ENCODE measurements at places on chromosomes 13 and 19.
A peak's percentile ranks its signal among the peaks of the same experiment; 100 is the strongest.

GRCh38 chr13:24688950-24689349, 8.7 kb downstream of the ATP12A start:
- DNase-seq: no peak

DNA sequence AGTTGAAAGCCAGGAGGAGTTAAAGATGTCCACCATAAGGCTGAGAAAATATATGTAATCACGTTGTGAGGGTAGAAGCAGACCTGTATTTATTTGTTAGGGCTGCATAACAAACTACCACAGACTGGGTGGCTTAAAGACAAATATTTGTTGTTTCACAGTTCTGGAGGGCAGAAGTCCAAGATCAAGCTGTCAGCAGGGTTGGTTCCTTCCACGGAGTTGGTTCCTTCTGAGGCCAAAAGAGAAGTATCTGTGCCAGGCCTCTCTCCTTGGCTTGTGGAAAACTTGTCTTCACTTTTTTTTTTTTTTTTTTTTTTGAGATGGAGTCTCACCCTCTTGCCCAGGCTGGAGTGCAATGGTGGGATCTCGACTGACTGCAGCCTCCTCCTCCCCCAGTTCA, 73.7 kb upstream of the SLAIN1 start:
- DNase-seq: no peak

DNA sequence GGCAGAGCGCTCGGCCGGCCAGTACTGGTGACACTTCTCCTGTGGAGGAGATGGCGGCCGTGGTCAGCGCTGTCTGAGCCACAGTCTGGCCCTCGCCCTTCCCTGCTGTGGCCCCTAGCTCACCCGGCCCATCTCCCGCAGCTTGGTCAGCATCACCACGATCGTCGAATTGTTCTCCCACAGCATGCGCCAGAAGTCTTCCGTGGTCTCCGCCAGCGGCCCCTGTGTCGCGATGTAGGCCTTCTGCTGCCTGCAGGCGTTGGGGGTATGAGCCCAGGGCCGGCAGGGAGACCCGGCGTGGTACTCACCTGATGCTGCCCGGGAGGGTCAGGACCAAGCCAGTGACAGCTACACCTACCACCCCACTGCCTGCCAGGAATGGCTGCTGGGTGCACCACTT, 130.1 kb downstream of the PTPRS start:
- DNase-seq: no peak

DNA sequence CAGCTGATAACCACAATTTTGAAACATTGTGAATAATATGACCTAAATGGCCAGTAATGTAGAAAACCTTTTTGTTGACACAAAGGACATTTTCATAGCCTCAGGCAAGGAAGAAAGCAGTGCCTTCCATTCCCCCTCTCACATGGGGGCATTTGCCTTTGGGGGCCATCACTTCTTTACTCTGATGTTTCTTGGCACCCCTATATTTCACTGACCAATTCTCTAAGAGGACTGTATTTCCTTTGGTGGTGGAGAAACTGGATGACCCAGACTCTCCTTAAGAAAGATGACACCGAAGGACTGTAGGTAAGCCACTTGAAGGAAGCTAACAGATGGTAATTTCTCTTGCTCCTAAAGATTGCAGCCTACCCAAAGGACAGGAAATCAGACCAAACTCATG, 254.6 kb downstream of the DCLK1 start:
- no peak for DNase-seq

DNA sequence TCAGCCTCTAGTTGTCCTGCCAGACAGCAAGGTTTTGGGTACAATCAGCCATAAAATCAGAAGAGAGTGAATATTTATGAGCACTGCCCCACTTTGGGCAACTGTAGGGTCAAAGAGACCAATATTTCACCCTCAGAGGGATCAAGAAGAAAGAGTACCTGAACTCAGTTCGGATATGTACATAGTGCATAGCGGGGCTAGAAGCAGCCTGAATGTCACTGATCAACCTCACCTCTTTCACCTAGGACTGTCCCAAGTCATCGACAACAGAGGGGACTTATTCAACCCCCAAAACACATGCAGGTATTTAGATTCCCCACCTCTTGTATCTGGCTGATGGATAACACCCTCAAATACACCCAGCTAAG, 446.9 kb downstream of the COG6 start:
- no peak for DNase-seq

DNA sequence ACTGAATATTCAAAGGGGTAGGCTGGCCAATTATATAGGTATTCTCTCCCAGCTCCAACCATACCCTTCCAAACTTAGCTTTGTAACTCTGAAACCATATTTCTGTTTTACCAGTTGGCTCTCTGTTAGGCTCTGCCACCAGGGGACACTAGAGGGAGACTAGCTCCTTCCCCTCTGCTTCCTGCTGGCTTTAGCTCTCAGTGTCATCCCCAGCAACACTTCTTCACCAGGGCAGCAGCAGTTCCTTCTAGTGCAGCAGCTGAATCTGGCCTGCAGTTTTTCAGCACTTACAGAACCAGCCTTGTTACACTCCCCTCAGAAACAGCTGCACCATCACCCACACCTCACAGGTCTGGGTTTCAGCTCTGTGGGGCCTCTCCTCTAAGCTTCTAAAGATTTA, 51.0 kb upstream of the DOCK9 start:
- DNase-seq: no peak

GRCh38 chr19:49570138-49570856, 10.1 kb downstream of the NOSIP start:
- peak; percentile 80 for DNase-seq

- DNase-seq: peak; percentile 86
Observed at GRCh38 chr19:17346109-17346671, 8.8 kb downstream of the GTPBP3 start.

GRCh38 chr13:39405107-39405506, 197.9 kb downstream of the LHFPL6 start:
- DNase-seq: no peak

DNA sequence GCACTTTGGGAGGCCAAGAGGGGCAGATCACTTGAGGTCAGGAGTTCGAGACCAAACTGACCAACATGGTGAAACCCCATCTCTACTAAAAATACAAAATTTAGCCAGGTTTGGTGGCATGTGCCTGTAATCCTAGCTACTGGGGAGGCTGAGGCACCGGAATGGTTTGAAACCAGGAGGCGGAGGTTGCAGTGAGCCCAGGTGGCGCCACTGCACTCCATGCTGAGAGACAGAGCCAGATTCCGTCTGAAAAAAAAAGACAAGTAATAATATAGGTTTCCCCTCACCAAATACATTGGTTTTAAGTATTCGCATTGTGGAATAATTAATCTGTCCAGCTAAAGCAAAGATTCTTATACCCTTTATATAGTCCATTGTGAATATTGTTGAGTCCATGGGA, 1544.6 kb downstream of the OLFM4 start:
- no peak for DNase-seq

DNA sequence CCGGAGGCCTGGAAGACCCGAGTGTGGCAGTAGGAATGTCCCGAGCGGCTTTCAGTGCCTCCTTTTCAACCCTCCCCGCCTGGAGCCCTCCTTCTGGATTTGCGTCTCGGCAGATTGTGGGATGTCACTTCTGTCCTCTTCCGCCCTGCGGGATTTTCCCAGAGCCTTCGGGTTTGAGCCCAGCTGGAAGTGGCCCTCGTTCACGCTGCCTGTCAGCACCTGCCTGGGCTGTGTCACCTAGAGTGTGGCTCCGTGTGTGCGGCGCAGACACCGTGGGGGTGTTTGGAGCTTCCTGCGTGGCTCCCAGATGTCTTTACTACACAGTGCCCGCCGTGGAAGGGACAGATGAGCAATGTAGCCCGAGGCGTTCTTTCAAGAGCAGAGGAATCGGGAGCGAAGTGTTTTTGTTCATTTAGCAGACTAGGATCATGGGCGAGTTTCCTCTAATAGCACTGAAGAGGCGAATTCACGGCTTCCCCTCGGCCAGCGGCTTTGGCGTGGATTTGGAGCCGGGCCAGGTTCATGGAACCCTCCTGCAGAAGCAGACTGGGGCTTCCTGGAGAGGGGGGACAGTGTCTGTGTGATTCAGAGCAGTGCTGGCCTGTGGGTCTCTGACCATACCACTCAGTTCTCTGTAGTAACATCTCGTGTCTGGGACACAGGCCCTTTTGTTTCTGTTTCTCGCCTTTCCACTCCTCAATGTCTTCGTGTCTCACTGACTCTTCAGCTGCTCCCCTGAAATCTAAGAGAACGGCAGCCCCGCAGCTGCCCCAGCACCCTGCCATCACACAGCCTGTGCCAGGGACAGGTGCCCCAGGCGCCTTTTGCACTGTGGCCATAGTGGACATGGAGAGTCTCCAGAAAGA, 68.0 kb downstream of the KDM4B start:
- DNase-seq: peak; percentile 68

GRCh38 chr13:66995203-66995611, 234.9 kb downstream of the PCDH9 start:
- DNase-seq: no peak

DNA sequence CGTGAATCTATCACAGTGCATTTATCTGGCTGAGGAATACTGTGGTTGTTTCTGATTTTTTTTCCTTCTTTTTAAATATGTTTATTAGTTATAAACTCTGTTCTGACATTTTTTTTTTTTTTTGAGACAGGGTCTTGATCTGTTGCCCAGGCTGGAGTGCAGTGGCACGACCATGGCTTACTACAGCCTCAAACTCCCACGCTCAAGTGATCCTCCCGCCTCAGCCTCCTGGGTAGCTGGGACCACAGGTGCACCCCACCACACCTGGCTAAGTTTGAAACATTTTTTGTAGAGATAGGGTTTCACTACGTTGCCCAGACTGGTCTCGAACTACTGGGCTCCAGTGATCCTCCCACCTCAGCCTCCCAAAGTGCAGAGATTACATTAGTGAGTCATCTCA, 6.6 kb upstream of the NUMBL start:
- DNase-seq: no peak

GRCh38 chr19:39046037-39046821, 13.9 kb upstream of the FBXO27 start:
- DNase-seq: no peak

- no peak for DNase-seq
Observed at GRCh38 chr19:44776402-44777096, 1.1 kb upstream of the CBLC start.

DNA sequence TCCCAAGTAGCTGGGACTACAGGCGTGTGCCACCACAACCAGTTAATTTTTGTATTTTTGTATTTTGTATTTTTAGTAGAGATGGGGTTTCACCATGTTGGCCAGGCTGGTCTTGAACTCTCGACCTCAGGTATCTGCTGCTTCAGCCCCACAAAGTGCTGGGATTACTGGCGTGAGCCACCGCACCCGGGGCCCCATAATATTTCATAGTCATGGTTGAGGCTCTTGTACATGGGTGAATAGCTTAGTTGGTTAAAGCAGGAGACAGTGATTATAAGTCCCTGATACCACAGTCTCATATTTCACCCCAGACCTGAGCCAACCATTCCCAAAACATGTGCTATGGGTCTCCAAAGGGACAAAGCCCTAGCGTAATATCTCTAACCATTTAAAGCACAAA, 26.1 kb downstream of the MBNL2 start:
- DNase-seq: no peak

- DNase-seq: no peak
Observed at GRCh38 chr13:30398601-30399072, 23.7 kb upstream of the UBE2L5 start.

- no peak for DNase-seq
Observed at GRCh38 chr19:58181902-58182576, 822 bp upstream of the ZNF274 start.

DNA sequence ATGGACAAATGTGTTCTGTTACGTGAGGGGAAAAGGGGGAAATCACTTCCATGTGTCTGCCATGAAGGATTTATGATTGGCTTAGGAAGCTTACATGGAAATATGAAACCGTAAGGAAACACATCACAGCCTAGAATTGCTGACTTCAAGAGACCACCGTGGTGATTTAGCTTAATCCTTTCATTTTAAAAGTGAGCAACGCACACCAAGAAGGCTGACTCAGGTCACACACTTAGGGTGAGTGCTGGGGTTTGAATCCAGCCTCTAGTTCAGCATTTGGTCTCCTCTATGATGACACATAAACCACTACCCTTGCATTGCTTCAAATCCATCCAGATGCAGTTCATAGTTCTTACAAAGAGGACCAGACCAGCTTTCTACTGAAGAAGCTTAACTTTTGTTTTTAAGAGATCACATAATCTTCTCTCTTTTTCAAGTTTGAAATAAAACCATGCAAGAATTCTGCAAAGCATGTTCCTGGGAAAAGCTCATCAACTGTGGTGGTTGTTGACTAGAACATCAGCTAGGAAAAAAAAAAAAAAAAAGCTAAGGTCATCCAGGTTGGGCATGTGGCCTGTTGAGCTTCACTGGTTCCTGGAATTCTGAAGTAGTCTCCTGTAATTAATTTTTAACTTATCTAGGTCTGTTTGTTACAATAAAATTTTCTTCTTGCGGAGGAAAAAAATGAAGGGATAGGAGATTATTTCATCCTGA, 60.2 kb upstream of the KL start:
- DNase-seq: no peak

- peak; percentile 99 for DNase-seq
Observed at GRCh38 chr19:45927565-45928261, 13.1 kb upstream of the NANOS2 start.

DNA sequence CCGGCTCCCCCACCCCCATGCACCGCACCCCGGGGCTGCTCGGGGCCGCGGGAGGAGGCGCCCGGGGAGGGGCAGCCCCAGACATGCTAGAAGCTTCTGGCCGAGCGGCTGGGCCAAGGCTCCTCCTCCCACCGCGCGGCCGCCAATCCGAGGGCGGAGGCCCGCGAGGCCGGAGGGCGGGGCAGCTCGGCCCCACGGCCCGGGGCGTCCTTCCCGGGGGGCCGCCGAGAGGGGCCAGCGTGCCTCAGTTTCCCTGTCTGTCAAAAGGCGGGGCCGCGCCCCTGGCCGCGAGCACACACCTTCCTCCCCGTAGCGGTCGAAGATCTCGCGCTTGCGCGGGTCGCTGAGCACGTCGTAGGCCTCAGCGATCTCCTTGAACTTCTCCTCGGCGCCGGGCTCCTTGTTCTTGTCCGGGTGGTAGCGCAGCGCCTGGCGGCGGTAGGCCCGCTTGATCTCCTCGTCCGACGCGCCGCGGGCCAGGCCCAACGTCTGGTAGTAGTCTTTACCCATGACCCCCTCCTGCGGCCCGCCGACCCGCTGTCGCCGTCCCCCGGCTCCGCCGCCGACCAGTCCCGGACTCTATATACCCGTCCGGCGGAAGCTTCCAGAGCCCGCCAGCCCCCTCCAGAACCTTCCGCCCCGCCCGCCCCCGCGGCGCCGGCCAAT, at the start of gene DNAJB1:
DNAJB1 (minus strand) TSS at position 558 of the 666 bp plus-strand sequence; CDS start at position 510, 48 bp downstream.
- DNase-seq: peak; percentile 93

GRCh38 chr19:51689751-51690453, 3.2 kb upstream of the SPACA6 start:
- DNase-seq: no peak

DNA sequence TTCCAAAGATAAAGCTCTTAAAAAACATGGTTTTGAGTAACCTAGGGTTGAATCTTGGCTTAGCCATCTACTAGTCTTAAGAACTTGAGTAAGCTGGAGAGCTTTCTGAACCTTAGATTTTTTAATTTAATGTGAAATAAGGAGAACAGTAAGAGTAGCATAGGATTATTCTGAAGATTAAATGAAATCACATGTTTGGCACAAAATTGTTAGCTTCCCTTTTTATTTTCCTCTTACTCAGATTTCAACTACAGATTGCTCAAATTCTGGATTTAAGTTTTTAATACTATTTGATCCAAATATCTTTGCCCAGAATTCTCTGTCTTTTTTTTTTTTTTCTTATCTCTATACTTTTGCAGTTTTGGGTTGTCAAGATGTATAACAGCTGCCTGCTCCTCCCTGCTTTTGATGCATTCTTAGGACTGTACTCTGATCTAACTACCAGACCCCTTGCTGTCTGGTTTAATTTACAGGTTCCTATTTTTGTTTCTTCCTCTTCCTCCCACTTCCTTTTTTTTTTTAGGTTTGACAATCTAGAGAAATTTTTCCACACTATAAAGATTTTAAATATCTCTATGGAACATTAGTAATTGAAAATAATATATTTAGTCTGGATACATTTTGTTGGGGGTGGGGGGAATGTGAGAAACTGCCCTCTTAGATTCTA, 12.3 kb downstream of the POMP start:
- DNase-seq: no peak
